PC-9 (cell line): ENCODE measurements at places on chromosomes 5 and 9.

- no peak overlapping the region for H3K27ac ChIP-seq
- DNase-seq, result no peak
- no peaks in the 10 kb centered on the region for H3K27me3 ChIP-seq
- H3K4me1 ChIP-seq, result no peaks in the 10 kb centered on the region
- no peaks in the 10 kb centered on the region for H3K36me3 ChIP-seq
These were observed 36.5 kb downstream of the FBXO10 start for GRCh38 chr9:37539634-37540033.

DNA sequence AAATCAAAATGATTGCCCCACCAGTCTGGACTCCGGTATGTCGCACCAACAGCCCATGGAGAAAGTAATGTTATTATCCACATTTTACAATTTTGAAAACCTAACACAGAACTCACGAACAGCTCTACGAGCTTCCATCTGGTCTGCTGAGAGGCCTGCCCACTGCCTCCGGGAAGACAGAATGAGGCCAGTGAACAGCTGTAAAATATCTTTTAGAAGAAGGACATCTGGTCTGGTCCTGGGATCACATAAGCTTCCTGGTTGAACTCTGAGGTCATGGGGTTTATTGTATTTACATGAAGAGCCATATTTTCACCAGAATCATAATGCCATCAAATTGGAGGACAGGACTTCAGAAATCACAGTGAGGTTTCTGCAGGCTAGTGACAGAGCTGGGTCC lies 89.0 kb downstream of the FRMD3 start:
- no peak overlapping the region for H3K4me3 ChIP-seq
- DNase-seq, result no peak
- no peaks in the 10 kb centered on the region for H3K36me3 ChIP-seq
- H3K27me3 ChIP-seq, result no peaks in the 10 kb centered on the region

- no peaks in the 10 kb centered on the region for H3K36me3 ChIP-seq
- H3K4me1 ChIP-seq, result no peaks in the 10 kb centered on the region
- H3K4me3 ChIP-seq, result no peak overlapping the region
- no peak overlapping the region for H3K27ac ChIP-seq
- no peak for DNase-seq
These were observed 133.0 kb downstream of the ZDHHC21 start for GRCh38 chr9:14560194-14560593.

GRCh38 chr5:159515909-159516415 lies 185.7 kb upstream of the IL12B start:
- no peaks in the 10 kb centered on the region for H3K27me3 ChIP-seq
- no peak overlapping the region for H3K27ac ChIP-seq
- H3K4me1 ChIP-seq, result peaks cover 45% of the 10 kb centered on the region
- no peaks in the 10 kb centered on the region for H3K36me3 ChIP-seq

GRCh38 chr9:4196376-4196775 lies 103.5 kb downstream of the GLIS3 start:
- H3K4me3 ChIP-seq, result no peak overlapping the region
- H3K27ac ChIP-seq, result no peak overlapping the region
- no peaks in the 10 kb centered on the region for H3K27me3 ChIP-seq
- H3K36me3 ChIP-seq, result no peaks in the 10 kb centered on the region
- H3K4me1 ChIP-seq, result no peaks in the 10 kb centered on the region

- no peak overlapping the region for H3K27ac ChIP-seq
- H3K4me3 ChIP-seq, result no peak overlapping the region
- no peaks in the 10 kb centered on the region for H3K27me3 ChIP-seq
- H3K36me3 ChIP-seq, result no peaks in the 10 kb centered on the region
- H3K4me1 ChIP-seq, result no peaks in the 10 kb centered on the region
These were observed 189.3 kb downstream of the PAPPA start for GRCh38 chr9:116342941-116343340.

- H3K27ac ChIP-seq, result no peak overlapping the region
- H3K4me1 ChIP-seq, result peaks cover 12% of the 10 kb centered on the region; the same call in 1 of the 2 replicates
- no peaks in the 10 kb centered on the region for H3K36me3 ChIP-seq
- H3K27me3 ChIP-seq, result no peaks in the 10 kb centered on the region
- no peak for DNase-seq
These were observed 134.6 kb downstream of the EDIL3 start for GRCh38 chr5:84249918-84250630.

- no peaks in the 10 kb centered on the region for H3K36me3 ChIP-seq
- DNase-seq, result no peak
- no peak overlapping the region for H3K4me3 ChIP-seq
- no peaks in the 10 kb centered on the region for H3K4me1 ChIP-seq
- no peak overlapping the region for H3K27ac ChIP-seq
These were observed 161.4 kb upstream of the ZNF462 start for GRCh38 chr9:106701611-106702010.

DNA sequence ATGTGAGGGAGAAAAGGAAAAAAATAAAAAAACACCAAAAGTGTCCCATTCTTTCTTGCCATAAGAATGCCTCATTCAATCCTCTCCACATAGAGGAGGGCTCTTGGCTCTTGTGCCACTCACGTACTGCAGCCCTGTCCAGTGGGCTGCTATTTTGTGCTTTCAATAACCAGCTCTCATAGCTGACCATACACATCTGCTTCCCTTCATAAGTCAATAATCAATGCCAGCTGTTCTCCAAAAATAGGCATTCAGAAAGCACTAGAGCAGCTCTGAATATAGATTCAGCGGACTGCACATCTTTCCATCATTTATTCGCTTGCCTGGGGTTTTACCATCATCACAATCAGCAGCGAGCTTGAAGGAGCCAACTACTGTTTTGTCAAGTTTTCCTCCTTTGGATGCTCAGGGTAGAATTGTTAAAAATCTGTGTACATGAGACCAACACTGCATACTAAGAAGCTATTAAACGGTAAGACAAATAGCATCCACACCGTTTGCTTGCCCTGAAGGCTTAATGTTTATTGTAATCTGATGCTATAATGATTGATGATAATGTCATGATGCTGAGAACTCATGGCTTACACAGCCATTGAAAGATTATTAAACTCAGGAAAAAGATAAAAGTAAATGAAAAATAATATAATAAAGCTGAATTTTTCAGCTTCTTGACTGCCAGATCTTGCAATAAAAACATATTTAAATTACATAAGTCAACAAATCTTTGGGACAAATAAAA lies 80.0 kb downstream of the OXCT1 start:
- no peak overlapping the region for H3K27ac ChIP-seq
- no peak for DNase-seq
- no peaks in the 10 kb centered on the region for H3K36me3 ChIP-seq
- H3K27me3 ChIP-seq, result no peaks in the 10 kb centered on the region
- peaks cover 26% of the 10 kb centered on the region for H3K4me1 ChIP-seq

- H3K4me3 ChIP-seq, result no peak overlapping the region
- no peaks in the 10 kb centered on the region for H3K27me3 ChIP-seq
- no peaks in the 10 kb centered on the region for H3K36me3 ChIP-seq
- 0 out of 2 replicates have a peak, but pooled peaks cover 4% of the 10 kb centered on the region for H3K4me1 ChIP-seq
- no peak overlapping the region for H3K27ac ChIP-seq
These were observed 49.0 kb upstream of the GARNL3 start for GRCh38 chr9:127215268-127216209.

DNA sequence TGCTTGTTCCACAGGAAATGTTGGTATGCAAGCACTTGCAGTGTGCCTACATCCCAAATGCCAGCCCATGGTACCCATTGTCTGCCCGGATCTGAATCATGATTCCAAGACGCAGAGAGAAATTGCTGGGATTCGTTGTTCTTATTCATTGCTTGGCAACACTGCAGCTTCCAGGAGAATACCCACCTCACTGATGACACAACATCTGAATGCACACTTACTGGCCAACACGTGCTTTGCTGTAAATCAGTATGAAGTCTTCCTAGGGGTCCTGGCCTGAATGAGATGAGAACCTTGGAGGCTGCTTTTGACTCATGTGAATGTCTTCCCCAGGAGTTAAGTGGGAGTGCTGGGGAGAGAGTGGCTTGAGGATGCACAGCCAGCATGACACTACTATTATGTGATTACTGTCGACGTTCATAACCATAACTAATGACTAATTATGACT lies 11.6 kb downstream of the SRD5A1 start:
- no peaks in the 10 kb centered on the region for H3K4me1 ChIP-seq
- H3K27me3 ChIP-seq, result no peaks in the 10 kb centered on the region
- no peak for DNase-seq
- 0 out of 2 replicates have a peak, but pooled peaks cover 4% of the 10 kb centered on the region for H3K36me3 ChIP-seq
- H3K4me3 ChIP-seq, result no peak overlapping the region

DNA sequence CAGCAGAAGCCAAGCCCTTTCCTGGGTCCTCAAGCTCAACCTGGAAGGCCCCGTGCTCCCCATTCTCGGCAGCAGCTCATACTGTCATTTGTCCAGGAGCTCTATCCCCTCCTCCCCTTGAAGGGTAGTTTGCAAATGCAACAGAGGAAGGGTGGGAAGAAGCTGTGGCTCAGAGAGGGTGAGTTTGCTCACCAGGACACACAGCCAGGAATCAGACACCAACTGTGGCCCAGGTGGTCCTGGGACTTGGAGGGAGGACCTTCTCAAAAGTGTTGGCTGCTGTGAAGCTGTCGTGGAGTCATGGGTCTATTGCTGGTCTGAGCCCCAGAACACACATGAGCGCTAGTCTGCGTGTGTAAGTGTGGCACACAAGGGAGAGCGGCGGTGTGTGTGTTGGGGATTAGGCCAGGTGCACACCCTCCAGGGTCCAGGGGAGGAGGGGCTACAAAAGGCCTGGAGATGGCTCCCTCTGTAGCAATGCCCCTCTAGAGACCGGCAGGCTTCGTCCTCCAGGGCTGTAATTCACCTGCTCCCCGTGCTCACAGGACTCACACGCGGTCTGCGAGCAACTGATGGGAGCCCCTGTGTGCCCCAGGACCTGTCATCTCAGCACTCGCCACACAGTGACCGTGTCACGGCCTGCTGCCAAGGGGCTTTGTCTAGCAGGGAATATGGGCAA lies 8.2 kb upstream of the RPS14 start:
- no peak overlapping the region for H3K27ac ChIP-seq
- no peak for DNase-seq
- H3K4me1 ChIP-seq, result 0 out of 2 replicates have a peak, but pooled peaks cover 10% of the 10 kb centered on the region
- H3K4me3 ChIP-seq, result no peak overlapping the region

GRCh38 chr9:110031511-110032173 lies 176.3 kb downstream of the C9orf152 start:
- H3K4me1 ChIP-seq, result peaks cover 40% of the 10 kb centered on the region
- H3K27me3 ChIP-seq, result no peaks in the 10 kb centered on the region
- no peaks in the 10 kb centered on the region for H3K36me3 ChIP-seq

GRCh38 chr9:124453586-124454191 lies 3.4 kb downstream of the ADGRD2 start:
- H3K36me3 ChIP-seq, result no peaks in the 10 kb centered on the region
- DNase-seq, result no peak
- no peak overlapping the region for H3K27ac ChIP-seq
- H3K27me3 ChIP-seq, result no peaks in the 10 kb centered on the region

DNA sequence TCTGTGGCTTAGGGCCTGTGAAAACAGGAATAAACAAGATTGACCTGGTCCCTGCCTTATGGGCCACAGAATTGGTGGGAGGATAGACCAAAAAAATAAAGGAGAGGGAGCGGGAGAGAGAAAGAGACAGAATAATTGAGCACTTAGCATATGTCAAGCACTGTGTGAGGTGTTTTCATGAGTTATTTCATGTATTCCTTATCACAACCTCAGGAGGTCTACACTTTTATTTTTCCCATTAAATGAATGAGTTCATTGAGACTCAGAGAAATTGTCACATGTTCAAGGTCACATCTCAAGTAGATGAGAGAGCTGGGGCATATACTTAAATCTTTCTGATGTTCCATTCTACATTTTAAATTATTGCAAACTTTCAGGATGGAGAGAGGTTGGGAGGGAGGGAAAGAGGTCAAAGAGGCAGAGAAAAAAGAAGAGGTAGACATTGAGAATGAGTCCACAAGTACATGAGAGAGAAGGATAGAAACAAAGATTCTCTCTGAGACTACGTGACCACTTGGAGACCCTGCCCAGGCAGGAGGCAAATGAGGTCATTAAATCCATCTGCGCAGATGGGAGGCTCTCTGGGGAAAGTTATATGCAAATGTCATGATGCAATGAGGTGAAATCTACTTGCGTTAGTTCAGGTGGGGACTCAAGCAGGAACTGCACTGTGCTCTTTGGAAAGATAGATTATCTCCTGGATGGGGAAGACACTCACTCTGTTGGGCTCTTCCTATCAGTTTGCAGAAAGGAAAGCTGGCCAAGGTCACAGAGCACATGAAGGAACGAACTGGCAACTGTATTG lies 241.5 kb downstream of the PAPPA start:
- no peak overlapping the region for H3K4me3 ChIP-seq
- H3K27ac ChIP-seq, result no peak overlapping the region
- H3K36me3 ChIP-seq, result no peaks in the 10 kb centered on the region
- no peak for DNase-seq
- H3K4me1 ChIP-seq, result no peaks in the 10 kb centered on the region

DNA sequence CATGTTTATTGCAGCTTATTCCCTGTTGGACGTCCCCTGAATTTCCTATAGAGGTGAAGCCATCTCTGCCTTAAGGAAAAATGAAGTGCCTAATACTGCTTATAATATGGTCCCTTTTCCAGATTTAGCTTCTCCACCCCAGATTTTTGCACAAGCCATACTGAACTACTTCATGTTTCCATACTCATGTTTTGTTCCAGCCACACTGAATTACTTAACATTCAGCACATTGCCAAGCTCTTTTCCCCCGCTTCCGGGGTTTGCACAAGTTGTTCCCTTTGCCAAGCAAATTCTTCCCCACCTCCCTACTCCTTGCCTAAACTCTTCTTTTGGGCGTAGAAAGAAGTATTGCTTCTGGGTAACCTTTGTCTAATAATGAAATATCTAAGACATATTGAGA lies 1.7 kb upstream of the CNTRL start:
- H3K4me3 ChIP-seq, result no peak overlapping the region
- H3K27ac ChIP-seq, result no peak overlapping the region
- peaks cover 15% of the 10 kb centered on the region; the same call in 1 of the 2 replicates for H3K4me1 ChIP-seq
- no peaks in the 10 kb centered on the region for H3K36me3 ChIP-seq
- no peak for DNase-seq

GRCh38 chr5:173310218-173310769 lies 17.9 kb downstream of the STC2 start:
- 0 out of 2 replicates have a peak, but pooled peaks cover 11% of the 10 kb centered on the region for H3K4me1 ChIP-seq
- H3K4me3 ChIP-seq, result no peak overlapping the region
- H3K36me3 ChIP-seq, result no peaks in the 10 kb centered on the region
- no peaks in the 10 kb centered on the region for H3K27me3 ChIP-seq
- H3K27ac ChIP-seq, result no peak overlapping the region

- H3K4me3 ChIP-seq, result no peak overlapping the region
- H3K27ac ChIP-seq, result no peak overlapping the region
- H3K36me3 ChIP-seq, result no peaks in the 10 kb centered on the region
These were observed 9.9 kb upstream of the NR4A3 start for GRCh38 chr9:99811598-99812383.

DNA sequence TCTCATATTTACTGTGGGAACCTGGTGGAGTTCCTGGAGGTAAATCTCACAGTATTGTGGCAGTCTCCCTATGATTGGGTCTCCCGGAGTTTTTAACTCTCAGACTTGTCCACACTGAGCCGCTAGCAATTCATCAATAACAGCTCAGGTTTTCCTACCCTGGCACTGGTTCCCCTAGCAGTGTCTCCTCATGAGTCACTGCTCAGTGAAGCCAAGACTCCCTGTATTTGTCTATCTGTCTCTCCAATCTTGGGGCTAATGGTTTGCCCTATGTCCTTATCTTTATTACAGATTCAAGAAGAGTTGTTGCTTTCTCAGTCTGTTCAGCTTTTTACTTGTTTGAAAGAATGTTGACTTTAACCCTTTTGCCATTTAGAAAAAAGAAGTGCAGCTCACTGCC lies 176.7 kb upstream of the FGF10 start:
- H3K4me3 ChIP-seq, result no peak overlapping the region
- H3K4me1 ChIP-seq, result no peaks in the 10 kb centered on the region
- no peak for DNase-seq
- no peaks in the 10 kb centered on the region for H3K27me3 ChIP-seq
- H3K36me3 ChIP-seq, result no peaks in the 10 kb centered on the region
- no peak overlapping the region for H3K27ac ChIP-seq
